Pulmonary artery endothelial cell (primary cell): ENCODE measurements at places on chromosomes 2 and 18. TPM values are rescaled to one million over a fixed set of nuclear protein-coding genes. Genes with fewer than 3 reads are reported as not detected.

Gene ITGB6
- 0.07 TPM in 2 replicates for total RNA-seq

Gene HOXD4
- not detected in 2 replicates for total RNA-seq

Gene TBC1D8
- total RNA-seq, result 43.1 and 52.5 TPM in 2 replicates

Gene DSC2
- under 0.01 and 0.13 TPM in 2 replicates for total RNA-seq

Gene TWIST2
- total RNA-seq, result 5.4 and 13.2 TPM in 2 replicates

Gene CHMP3
- total RNA-seq, result 87.6 and 97.9 TPM in 2 replicates

Gene RNASEH1
- 36.8 and 41.6 TPM in 2 replicates for total RNA-seq

Gene MZT2B
- total RNA-seq, result 92.2 and 215 TPM in 2 replicates

DNA sequence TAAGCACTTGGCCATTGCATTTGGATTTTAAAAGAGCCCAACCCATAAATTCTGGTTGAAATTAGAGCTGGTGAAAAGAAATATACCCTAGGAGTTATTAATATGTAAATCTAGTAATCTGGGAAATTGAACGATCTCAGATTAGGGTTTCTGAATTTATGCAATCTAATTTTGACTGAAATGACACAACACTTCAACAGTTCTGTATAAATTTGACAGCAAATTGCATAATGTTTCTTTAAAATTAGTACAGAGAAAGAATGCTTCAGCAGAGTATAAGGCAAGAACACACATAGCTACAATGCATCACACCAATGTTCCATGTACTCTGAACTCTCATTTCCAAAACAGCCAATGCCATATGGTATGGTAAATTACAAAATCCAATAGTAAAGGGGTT lies 201.5 kb upstream of the ITGA4 start:
- DNase-seq, result no peak

- DNase-seq, result no peak
These were observed 142.1 kb downstream of the GFPT1 start for GRCh38 chr2:69244882-69245281.

- DNase-seq, result no peak
These were observed 147.3 kb downstream of the ZFP36L2 start for GRCh38 chr2:43078781-43079755.

DNA sequence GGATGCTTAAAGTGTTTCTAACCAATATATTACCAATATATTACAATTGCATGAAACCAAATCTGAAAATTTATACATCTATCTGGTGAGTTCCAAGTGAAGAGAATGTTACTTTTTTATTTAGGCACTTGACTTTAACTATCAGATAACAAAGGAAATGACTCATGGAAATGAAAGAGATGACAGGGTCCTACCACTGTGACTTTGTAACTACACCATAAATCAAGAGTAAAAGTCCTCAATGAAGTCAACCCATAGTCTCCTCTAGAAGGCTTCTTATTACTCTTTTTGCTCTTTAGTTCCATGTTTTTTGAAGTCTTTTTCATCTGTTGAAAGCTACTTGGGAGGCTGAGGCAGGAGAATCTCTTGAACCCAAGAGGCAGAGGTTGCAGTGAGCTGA lies 545.0 kb upstream of the PIK3C3 start:
- DNase-seq, result no peak

DNA sequence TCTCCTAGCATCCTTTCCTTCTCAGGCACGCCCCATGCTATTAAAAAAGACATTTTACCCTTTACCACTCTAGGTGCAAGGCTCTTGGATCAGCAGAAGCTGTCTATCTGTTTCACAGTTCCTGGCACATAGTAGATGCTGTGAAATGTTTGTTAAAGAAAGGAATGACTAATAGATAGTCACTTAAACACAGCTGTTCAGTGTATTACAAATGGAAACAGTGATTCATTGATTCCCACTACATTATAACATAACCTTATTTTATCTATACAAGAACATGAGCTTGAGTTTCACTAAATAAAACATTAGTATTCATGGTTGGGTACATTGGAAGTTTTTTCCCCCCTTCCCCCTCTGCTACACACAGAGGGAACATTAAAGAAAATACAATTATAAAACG lies 142.1 kb downstream of the ASXL3 start:
- DNase-seq, result no peak

- DNase-seq, result no peak
These were observed 19.0 kb downstream of the SETBP1 start for GRCh38 chr18:44699572-44700261.

DNA sequence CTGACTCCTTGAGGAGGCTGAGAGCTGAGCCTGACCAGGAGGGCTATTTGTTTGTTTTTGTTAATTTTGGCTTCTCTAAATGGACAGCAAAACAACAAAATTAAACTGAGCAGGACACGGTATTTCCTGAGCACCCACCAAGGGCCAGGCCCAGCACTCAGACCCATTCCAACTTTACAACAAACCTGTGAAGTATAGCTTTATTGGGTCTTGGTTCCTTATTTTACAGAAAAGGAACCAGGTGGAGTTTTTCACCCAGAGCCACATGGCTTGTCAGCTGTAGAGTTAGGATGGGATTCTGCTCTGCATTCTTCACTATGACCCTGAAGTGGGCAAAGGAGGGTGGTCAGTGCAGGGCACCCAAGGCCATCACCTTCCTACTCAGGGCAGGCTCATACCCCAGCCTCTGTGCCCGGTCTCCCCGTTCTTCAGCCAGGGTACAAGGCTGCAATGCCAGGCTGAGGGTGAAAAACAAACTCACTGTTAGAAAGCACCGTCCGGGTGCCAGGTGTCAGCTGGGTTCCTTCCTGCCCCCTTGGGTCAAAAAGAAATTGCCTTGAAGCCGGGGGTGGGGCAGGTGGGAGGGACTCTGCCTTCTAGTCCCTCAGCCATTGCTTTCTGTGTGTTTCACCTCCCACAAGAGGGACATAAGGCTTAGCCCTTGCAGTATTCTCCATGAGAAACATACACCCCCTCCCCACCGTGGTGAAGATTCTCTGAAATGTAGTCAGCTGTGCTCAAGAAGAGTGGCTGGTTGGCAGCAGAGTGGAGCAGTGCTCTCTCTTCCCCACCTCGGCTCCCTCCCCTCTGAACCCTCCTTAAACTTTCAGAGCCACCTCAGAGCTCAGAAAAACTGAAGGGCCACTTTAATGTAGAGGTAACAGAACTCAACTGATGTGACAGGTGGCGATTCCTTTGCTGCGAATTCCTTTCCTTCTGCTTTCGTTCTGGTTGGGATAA lies 2.2 kb downstream of the PSD4 start:
- DNase-seq, result no peak

GRCh38 chr2:763766-764525 lies 86.7 kb upstream of the TMEM18 start:
- no peak for DNase-seq

DNA sequence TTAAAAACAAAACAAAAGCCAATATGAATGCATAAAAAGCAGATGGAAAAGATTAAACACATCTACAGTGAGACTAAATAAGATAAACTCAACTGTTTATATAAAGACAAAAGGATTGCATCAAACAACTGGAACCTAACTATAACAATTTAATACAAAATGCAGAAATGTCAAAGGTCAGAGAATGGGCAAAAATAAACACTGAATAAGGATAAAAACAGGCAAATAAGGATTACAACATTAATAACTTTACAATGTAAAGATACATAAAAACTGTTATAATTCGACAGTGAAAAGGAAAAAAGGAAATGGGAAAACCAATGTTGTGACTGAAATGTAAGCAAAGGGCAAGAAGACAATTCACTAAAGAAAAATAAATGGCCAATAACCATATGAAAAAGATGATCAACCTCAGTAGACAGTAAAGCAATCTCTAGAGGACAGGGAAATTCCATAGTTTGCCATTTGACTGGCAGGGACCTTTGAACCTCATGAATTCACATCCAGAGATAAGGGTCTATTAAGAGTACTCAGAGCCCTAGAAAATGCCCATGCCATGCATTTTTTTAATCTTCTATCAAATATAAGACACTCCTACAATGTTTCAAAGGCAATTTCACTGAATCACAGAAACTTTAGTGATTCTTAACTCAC lies 83.7 kb downstream of the TMEM131 start:
- DNase-seq, result no peak

DNA sequence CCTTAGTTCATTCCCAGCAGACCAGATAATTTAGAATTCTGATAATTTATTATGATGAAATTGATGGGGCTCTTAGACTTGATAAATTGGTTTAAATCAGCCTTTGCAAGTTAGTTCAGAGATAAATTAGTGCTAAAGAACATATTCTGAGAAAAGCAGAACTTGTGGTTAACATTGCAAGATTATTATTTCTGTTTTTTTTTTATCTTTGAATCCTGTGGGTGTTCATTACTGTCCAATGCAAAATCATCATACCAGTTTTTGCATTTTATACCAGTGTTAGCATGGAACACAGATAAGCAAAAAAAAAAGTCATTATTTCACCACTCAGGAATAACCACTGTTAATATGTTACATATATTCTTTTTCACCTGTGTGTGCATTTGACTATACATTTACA lies 9.1 kb downstream of the SEPTIN2 start:
- DNase-seq, result no peak

GRCh38 chr2:231450548-231450989 lies 13.7 kb downstream of the NCL start:
- no peak for DNase-seq

DNA sequence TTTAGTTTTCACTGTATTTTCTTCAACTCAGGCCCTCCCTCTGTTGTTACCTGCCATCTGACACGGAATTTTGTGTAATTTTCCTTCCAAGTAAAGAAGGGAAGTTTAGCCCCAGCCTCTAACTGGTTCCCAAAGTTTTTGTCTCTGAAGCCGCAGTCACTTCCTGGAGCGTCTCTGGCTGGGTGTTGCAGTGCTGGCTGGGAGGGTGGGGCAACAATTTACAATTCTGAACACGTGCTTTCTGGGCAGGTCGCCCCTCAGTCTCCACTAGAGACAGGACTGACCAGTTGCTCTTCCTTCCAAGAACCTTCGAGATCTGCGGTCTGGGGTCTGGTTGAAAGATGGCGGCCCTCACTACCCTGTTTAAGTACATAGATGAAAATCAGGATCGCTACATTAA lies 3.5 kb downstream of the CNDP2 start:
- no peak for DNase-seq

GRCh38 chr2:53545604-53546003 lies 222.0 kb upstream of the CHAC2 start:
- DNase-seq, result no peak

GRCh38 chr2:196404276-196404675 lies 232.9 kb upstream of the STK17B start:
- DNase-seq, result no peak

DNA sequence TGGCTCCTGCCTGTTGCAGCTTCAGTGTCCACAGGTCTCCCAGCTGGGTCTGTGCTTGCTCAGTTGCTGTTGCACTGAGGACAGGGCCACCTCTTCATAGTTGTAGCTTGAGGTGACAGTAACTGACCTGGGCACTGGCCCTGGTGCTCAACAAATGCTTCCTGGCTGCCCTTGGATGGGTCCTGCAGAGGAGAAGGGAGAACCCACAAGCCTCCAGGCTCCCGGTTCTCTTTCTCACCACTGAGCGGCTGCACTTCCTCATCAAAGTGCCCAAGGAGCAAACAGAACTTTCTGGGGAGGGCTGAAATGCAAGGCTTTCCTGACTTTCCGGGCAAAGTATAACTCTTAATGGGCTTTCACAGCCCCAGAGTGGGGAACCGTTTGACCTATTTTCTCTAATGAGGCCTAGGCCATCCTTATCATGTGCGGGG lies 38.7 kb downstream of the LCT start:
- DNase-seq, result no peak

GRCh38 chr18:74294526-74294925 lies 2.8 kb upstream of the CYB5A start:
- no peak for DNase-seq

DNA sequence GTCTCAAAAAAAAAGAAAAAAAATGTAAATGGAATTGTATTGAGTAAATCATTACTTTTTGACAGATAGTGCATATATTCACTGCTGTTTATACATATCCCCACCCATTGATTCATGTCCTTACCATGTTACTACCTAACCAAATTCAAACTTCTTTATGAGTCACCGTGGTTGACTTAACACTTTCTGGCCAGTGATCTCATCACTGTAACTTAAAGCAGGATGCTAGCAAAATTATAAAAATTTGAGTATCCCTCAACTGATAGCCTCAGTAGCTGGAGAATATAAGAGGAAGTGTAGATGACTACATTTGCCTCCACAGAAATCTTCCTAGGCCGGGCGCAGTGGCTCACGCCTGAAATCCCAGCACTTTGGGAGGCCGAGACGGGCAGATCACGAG lies 13.4 kb downstream of the CNOT9 start:
- DNase-seq, result no peak

DNA sequence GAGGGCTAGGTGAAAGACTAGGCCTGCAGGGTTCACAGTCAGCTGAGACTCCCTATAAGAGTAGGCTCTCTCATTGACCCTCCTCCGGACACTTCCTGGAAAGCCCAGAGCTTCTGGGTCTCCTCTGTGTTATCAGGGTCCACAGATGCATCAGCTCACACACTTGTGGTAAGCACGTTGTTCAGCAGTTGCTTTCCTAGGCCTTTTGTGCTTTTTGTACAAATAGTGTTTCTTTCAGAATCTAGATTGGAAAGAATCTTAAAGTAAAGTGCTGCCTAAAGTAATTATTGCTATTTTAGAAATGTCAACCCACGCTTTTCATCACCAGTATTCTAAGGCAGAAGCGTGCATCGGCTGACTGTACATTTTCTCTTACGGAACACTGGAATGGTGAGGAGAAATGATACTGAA lies 15.5 kb downstream of the SLC9A2 start:
- no peak for DNase-seq

GRCh38 chr2:105127289-105127915 lies 89.5 kb downstream of the MRPS9 start:
- DNase-seq, result no peak

DNA sequence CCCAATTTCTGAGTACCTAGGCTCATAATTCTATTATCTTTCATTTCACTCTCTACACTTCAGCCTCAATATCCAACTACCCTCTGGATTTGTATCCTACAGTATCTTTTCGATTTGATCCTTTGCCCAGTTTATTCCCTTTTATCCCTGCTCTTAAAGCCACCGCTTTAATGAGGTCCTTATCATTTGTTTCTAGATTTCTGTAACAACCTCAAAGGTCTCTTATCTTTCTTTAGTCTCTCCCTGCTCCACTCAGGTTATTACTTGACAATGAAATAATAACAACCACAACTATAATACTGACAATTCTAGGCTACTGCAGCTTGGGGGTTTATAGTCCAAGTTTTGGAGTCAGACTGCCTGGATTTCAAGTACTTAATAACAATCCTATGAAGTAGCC lies 25.9 kb upstream of the ASNSD1 start:
- DNase-seq, result no peak

- DNase-seq, result no peak
These were observed 117.3 kb upstream of the ZFP36L2 start for GRCh38 chr2:43343573-43344304.

- DNase-seq, result no peak
These were observed 96.5 kb downstream of the ZNF532 start for GRCh38 chr18:58960946-58961722.

- DNase-seq, result no peak
These were observed 12.4 kb downstream of the GALNT5 start for GRCh38 chr2:157269922-157270321.
